Stimulated activated CD4-positive, alpha-beta T cell treated with anti-CD3 and anti-CD28 coated beads, Interleukin-1b, Interleukin-23, amount 100 ng/mL, for 1 hour (primary cell): ENCODE measurements at places on chromosomes 1 and 21.

GRCh38 chr1:209641832-209642172 lies 10.4 kb downstream of the LAMB3 start:
- DNase-seq, result no peak

- no peak for DNase-seq
Observed at GRCh38 chr1:19974822-19975416, 4.5 kb downstream of the PLA2G2A start.

DNA sequence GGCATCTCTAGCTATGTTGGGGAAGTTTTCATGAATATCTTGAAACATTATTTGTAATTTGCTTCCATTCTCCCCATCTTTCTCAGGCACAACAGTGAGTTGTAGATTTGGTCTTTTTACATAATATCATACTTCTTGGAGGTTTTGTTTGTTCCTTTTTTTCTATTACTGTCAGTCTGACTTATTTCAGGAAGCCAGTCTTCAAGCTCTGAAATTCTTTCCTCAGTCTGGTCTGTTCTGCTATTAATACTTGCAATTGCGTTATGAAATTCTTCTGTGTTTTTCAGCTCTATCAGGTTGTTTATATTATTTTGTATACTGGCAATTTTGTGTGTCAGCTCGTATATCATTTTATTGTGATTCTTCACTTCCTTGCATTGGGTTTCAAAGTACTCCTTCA lies 424.6 kb upstream of the PTBP2 start:
- no peak for DNase-seq

- no peak for DNase-seq
Observed at GRCh38 chr1:235835226-235835625, 31.5 kb downstream of the LYST start.

DNA sequence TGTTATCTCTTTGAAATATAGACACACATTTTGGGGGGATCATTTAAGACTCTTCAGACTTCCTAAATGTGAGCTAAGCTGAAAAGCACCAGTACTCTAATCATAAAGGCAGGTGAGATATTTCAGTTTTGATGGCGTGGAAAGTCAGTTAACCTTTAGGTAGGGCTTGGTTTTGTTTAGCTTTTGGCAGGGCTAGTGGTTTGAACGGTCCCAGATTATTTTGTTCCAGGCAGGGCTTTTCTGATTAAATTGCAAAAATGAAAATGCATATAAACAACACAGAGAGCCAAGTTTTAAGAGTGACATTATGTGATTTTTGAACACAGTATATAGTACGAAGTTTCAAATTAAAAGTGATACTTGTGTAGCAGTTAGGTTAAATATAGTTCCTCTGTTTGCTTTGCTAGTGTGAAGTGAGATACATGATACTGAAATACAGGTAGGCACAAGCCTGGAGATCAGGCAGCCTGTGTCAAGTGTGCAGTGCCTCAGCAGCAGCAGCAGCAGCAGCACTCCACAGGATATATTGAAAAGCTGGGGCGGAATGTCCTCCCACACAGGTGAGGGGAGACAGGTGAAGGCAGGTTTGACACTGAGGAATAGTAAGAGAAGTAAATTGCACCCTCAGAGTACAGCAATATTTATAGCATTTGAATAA lies 47.4 kb downstream of the CAMTA1 start:
- DNase-seq, result no peak

DNA sequence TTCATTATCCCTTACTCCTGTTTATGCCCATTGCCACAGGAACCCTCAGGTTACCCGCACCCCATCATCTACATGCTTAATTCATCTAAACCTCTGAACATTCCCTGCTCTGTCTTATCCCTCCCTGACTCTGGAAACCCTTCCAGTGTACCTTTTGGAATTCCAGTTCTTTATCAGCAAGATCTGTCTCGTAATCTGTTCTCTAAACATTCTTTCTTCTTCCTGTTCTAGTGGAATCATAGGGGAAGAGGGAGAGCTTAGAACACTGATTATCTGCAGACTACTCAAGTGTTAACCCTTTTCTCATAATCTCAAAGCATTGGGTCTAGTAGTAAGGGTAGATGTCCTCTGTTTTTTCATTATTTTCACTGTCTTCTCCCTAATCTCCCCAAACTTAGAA lies 159.8 kb downstream of the PIK3R3 start:
- DNase-seq, result no peak

DNA sequence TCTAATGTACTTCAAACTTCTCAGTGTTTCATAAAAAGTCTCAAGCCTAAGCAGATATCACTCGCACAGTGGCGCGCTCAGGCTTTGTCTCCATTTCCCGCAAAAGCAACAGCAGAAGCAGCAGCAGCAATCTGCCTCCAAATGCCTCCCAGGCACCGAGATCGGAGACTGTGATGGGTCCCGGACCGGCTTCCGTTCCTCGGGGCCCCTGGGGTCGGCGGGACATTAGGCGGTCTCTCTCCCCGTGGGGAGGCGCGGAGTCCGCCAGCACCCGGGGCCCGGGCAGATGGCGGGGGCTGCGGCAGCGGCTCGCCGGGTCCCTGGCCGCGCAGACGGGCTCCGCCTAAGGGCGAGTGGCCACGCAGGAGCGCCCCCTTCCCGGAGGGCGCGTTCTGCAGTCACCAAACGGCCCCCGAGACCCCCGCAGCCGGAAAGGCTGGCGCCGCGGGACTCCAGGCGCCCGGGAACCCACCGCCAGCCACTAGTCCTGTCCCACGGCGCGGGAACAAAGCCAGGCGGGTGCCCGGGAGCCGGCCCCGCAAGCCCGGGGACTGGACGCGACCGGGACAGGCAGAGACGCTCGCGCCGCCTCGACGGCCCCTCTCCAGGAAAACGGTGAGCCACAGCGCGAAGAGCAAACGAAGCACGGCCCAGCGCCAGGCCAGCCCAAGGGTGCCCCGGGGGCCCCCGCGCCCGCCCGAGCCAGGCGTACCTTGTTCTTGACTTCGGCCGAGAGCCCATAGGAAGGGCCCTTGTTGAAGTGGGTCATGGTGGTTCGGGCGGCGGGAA lies 590 bp downstream of the CNN3 start:
- DNase-seq, result no peak

DNA sequence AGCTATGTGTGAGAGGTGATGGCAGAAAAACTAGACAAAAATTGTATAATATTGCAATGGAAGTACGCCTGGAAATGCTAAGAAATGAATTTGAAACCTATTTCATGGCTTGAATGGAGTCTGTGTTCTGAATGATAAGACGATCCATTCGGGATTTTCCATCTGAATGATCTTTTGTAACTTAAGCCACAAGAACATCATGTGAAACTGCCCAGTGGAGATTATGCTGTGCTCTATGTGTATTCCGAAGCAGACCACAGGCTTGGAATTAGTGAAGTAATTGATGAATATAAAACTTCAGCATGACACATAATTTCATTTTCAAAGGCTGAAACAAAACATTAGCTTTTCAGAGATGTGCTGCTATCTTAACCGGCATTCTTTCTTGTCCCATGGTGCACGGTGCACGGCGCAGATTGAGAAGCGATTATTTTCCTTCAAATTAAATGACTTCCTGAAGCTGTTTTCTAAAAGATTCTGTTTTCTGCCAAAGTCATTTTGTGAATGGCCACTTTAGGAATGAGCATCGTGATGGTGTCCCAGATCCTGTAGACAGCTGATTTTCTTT lies 652.9 kb downstream of the PLA2G4A start:
- no peak for DNase-seq

DNA sequence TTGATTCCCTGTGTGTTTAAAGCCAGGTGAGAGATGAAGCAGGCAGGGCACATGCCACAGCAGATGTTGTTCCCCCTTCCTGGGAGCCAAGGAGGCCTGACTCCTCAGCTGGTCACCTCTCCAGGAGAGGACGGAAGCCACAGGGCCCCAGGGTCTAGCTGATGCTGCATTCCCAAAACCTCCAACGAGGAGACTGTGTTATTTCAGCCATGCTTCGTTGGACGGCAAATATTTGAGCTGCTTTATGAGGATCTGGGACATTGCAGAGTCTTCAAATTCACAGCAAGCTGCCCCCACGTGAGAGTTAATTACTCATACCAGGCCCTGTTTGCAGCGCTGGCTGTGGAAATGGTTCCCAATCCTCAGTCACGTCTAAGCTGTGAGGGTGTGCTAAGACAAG lies 85.3 kb downstream of the CDC7 start:
- no peak for DNase-seq

DNA sequence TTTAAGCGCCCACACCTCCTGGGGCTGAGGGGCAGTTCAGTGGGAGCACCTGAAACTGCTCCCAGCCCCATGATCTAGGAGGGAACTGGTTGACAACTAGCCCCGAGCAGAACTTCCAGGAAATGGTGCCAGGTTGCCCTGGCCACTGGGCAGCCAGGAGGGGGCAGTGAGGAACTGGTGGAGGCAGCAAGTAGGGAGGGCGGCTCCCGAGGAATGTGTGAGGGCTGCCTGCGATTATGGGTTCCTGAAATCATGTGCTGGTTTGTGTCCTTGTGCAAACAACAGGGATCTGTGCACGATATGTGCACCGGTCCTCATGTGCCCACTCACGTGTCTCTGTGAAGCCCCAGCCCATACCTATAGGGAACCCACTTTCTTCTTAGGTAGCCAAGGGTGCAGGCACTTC lies 9.9 kb downstream of the GPR3 start:
- no peak for DNase-seq

DNA sequence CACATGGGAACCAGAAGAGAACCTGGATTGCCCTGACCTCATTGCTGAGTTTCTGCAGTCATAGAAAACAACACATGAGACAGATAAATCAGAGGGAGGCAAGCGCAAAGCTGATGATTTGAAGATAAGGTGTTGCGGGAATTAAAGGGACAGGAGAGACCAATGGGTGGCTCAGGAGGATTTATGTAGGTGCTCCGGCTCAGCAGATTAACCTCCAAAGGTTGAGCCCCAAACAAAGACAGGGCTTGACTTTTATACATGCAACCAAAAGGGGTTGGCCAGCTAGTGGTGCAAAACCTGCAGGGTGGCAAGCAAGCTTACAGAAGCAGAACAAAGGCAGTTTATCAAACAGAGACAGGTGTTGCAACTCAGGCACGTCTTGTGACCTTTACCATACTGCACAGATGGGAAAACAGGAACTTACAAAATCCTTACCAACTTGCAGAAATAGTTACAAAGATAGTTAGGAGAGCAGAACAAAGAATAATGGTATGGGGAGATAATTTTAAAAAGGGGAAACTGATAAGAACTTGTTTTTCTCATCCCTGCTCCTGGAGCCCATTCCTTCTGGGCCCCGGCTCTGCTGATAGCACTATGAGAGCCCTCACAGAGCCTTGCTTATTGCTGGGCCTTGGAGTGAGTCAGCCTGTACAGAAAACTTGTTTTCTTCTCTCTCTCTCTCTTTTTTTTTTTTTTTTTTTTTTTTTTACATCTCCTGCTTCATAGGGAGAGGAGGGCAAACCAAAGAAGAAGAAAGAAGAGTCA lies 93.6 kb downstream of the SNRPE start:
- no peak for DNase-seq

DNA sequence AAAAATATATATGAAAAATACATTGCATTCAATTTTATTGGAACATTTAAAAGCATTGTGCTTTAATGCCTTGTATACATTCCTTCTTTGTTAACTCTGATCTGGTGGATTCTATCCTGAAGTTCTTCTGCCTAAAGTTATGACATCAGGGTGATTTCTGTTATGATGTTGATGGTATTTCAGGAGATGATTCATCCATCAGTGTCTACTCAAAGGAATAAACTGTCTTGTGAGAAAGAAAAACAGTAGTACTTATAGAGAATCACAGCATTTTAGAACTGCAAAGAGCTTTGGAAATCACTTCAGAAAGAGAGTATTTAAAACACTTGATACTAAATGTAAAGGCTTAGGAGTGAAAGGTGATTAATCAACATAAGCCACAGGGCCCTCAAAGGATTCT lies 155.7 kb downstream of the PTPRC start:
- DNase-seq, result no peak

DNA sequence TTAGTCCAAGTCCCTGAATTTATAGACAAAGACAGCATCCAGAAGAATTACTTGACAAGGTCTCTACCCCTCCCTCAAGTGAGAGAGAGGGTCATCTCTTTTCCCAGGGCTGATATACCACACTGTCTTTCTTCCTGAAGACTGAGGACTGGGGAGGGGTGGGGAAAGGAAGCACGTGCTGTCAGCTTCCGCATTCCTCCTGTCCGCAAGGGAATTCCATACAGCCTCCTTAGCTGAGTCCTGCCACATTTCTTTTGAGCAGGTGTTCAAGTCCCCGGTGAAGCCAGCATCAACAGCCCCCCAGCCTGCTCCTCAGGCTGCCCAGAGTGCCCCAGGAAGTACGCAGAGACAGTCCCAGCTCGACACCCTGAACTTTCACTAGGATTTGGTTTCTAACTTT lies 34.2 kb downstream of the PCAT6 start:
- no peak for DNase-seq

GRCh38 chr1:171792656-171793369 lies 11.4 kb downstream of the METTL13 start:
- no peak for DNase-seq

DNA sequence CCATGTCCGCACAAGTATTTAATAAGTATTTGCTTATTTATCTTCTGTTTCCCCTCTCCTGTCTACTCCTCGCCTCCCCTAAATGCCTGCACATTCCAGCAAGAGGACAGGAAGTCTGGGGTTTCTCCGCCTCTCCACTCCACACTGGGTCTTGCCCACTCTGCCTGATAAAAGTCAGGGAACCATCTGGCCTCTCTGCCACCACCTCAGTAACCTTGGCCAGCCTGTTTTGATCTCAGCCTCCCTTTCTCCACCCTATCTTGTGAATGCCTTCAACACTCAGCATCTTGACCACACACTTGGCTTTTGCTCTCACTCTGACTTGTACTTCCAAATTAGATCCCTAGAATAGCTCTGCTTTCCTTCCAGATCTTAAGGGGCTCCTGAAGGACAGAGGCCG lies 165.3 kb upstream of the UBE2U start:
- no peak for DNase-seq
